ENCODE measurements at places on chromosomes 16 and 17. TPM values are rescaled to one million over a fixed set of nuclear protein-coding genes. Genes with fewer than 3 reads are reported as not detected.

DNA sequence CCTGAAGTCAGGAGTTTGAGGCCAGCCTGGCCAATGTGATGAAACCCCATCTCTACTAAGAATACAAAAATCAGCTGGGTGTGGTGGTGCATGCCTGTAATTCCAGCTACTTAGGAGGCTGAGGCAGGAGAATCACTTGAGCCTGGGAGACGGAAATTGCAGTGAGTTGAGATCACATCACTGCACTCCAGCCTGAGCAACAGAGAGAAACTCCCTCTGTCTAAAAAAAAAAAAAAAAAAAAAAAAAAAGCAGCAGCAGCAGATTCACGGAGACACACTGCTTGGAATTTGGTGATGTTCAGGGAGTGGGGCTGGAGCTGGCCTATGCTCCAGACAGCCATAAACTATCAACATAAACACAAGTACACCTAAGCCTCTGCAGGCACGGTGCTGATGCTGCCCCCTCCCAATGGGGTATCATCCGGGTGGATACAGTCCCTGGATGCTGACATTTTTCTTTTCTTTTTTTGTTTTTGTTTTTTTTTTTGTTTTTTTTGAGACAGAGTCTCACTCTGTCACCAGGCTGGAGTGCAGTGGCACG lies 39.6 kb upstream of the RHOT1 start:
- peaks cover 7% of the 10 kb centered on the region for H3K4me1 ChIP-seq
- H3K27ac ChIP-seq: no peak overlapping the region
- H3K36me3 ChIP-seq: no peaks in the 10 kb centered on the region

DNA sequence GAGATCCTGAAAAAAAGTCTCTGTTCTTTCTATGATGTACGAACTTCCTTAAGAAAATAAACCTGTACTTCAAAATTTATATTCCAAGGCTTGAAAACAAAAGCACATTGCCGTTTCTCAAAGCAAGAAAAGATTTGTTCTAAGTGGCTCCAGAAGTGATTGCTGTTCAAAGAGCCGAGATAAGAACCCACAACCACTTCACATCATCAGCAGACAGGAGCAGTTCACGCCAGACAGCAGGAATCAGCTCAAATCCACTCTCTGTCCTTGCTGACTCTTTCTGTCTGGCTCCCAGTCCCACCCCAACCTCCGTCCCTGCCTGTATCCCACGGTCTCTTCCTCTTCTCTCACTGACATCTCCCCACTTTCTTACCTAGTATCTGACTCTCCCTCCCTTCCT lies 85.0 kb upstream of the MYOCD start:
- no peak for DNase-seq
- H3K27ac ChIP-seq: no peak overlapping the region
- no peak overlapping the region for H3K4me3 ChIP-seq
- no peaks in the 10 kb centered on the region for H3K27me3 ChIP-seq
- H3K36me3 ChIP-seq: no peaks in the 10 kb centered on the region

DNA sequence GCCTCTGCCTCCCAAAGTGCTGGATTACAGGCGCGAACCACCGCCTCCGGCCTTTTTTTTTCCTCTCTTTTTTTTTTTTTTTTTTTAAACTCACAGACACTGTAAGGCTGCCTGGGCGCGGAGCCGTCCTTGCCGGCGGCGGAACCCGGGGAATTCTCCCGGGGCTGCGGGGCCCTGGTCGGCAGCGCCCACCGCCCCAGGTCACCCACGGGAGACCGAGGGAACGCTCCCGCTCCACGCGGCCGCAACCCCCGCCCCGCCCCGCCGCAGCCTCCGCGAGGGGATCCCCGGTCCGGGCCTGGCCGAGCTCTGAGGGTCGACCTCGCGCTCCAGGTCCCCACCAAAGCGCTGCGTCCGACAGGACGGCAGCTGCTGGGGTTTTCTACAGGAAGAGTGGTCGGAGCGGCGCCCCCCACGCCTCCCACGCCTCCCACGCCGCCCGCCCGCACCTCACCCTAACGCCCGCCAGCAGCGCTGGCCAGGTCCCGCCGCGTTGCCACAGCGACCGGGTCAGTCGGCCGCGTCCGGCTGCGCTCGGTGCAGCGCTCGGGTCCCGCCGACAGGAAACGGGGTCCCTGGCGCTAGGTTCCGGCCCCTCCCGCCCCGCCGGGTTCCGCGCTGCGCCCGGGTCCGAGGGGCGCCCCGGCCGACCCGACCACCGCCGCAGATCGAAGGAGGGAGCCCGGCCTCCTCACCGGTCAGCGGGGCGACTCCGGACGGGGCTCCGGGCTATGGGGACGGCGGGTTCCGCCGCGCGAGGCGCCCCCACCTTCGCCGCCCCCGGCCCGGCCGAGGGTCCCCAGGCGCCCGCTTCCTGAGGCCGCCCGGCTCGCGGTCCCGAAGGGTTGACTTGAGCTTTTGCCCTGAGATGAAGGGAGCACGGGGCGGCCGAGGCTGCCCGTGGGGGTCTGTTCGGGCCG lies at the start of gene CCDC57:
Gene CCDC57 (minus strand): TSS at position 512 of the 920 bp plus-strand sequence. CDS start 10,898 bp downstream, outside the sequence.
- H3K4me3 ChIP-seq: peak within 1 kb of the TSS; percentile 62
- H3K4me1 ChIP-seq: peaks cover 29% of the 10 kb centered on the region
- no peak within 1 kb of the TSS for H3K27ac ChIP-seq

DNA sequence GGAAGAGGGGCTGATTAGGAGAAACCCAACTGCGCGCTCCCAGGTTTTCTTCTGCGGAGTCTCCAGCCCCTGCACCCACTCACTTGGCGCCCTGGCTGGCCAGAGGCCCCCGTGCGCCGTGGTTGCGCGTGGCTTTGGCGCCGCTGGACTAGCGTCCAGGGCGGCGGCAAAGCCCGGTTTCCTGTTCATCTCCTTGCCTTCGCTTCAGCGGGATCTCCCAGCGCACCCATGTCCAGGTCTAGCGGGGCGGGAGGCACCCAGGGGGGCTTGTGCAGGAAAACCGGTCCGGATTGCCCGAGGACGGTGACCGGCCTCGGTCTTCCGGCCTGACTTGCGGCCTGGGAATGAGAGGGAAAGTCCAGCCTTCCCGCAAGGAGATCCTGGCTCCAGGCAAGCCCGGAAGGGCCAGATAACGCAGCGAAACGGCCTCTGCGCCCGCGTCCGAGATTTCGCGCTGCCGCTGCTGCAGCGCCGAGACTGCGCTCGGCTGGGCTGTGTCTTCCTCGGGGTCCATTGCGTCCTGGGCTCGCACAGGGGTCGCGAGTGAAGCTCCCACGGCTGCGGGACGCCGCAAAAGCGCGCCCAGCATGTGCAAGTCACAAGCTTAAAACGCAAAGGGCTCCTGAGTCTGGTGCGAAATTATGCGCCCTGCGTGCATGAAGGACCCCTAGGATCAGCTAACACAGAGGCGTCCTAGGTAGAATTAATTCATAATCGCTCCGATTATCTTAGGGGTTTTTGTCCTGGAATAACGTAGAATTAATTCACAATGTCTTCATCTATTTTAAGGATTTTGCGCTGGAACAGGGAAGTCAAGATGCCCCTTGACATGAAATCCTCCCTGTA lies 5.7 kb downstream of the FOXF1 start:
- H3K4me1 ChIP-seq: peaks cover 28% of the 10 kb centered on the region
- no peaks in the 10 kb centered on the region for H3K36me3 ChIP-seq
- H3K27ac ChIP-seq: no peak overlapping the region
- DNase-seq: no peak
- H3K27me3 ChIP-seq: peaks cover 95% of the 10 kb centered on the region
- no peak overlapping the region for H3K4me3 ChIP-seq

DNA sequence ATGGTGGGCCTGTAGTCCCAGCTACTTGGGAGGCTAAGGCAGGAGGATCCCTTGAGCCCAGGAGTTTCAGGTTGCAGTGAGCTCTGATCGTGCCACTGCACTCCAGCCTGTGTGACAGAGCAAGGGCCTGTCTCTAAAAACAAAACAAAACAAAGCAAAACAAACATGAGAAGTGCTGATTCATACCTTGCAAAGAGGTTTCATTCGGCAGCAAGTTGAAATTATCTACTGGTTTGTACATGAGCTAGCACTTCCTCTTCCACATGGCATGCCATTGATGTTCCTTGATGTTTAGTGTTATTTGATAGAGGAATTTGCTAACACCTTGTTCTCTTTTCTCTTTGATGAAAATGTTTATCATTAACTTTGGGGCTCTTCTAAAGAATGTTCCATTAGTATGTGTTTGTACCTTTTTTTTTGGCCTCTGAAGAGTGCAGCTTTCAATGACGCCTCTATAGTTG lies 50.6 kb downstream of the SPECC1 start:
- H3K4me3 ChIP-seq: no peak overlapping the region
- H3K27me3 ChIP-seq: no peaks in the 10 kb centered on the region
- no peaks in the 10 kb centered on the region for H3K36me3 ChIP-seq
- H3K4me1 ChIP-seq: peaks cover 8% of the 10 kb centered on the region

CYBA gene
- polyA plus RNA-seq: 69.6 TPM

SLC46A1 gene
- 26.2 TPM for polyA plus RNA-seq

CDYL2 gene
- 12.0 TPM for polyA plus RNA-seq

- H3K36me3 ChIP-seq: no peaks in the 10 kb centered on the region
- DNase-seq: no peak
- no peak overlapping the region for H3K27ac ChIP-seq
- no peaks in the 10 kb centered on the region for H3K27me3 ChIP-seq
- peaks cover 2% of the 10 kb centered on the region for H3K4me1 ChIP-seq
- no peak overlapping the region for H3K4me3 ChIP-seq
Measured at GRCh38 chr16:20393801-20394577, 10.5 kb downstream of the PDILT start.
